ENCODE measurements at places on chromosomes 7 and 10.

DNA sequence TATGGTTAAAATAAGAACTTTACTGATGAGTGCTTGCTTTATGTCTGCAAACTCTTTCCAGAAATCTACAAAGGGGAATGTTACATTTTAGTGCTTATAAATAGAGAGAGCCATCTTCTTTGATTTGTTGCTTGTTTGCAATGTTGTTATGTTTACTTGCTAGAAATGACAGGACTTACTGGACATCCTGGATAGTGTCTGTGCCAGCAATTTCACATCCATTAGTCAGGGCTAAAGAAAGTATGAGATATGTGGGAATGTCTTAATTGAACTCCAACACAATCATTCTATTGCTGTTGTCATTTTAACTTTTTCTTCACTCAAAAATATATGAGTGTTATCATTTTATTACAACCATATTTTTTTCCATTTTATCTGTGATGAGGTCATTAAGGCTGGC lies 453.2 kb downstream of the TNS3 start:
- DNase-seq = no peak

DNA sequence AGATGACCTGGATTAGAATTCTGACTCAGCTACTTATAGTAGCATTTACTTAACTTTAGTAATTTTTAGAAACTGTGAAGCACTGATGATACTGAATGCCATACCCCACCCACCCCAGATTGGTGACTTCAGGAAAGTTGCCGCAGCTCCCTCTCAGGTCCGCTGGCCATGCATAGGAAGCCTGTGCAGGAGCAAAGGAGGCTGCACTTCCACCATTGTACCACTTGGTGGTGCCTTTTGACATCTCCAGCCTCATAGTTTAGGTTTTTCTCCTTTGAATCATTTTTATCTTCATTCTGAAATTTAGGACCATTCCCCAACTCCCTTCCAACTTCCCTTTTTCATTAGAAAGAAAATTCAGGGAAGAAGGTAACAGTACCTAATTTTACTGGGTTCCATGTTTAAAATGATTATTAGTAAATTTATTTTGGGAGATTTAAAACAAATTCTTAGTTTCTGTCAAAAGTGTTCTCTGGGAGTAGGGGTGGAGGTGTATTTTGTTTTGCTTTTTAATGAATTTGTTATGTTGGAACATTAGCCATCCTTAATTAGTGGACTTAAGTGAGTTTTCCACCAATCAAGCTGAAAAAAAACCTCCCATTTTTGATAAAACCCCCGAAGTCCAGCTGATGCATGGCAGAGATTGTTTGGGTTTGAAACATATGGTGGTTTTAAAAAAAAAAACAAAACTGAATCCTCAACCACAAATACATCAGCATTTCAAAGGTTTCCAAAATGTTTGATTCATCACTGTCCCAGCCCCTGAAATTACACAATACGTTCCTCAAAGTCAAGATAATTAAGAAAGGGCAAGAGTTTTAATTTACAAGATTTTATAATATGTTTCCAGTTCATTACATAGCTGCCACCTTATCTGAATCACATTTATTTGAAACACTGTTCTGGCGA lies 109.6 kb downstream of the WNT2 start:
- peak; percentile 59 for DNase-seq

DNA sequence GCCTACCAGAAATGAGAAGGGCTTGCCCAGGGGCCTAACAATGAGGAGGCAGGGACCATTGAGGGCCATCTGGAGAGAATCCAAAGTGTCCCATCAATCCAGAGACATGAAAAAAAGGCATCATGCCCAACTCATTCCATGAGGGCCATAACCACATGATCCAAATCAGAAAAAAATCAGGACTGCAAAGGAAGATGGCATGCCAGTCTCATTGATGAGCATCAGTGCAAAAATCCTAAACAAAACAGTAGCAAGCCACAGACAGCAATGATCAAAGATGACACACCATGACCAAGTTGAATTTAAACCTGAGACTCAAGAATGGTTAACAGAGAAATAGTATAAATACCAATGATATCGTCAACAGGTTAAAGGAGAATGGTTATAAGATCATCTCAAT lies 7.0 kb upstream of the CYP3A4 start:
- no peak for DNase-seq

GRCh38 chr7:55513868-55514267 lies 58.4 kb downstream of the VOPP1 start:
- no peak for DNase-seq

GRCh38 chr10:22761569-22762220 lies 47.3 kb upstream of the PIP4K2A start:
- DNase-seq = no peak

DNA sequence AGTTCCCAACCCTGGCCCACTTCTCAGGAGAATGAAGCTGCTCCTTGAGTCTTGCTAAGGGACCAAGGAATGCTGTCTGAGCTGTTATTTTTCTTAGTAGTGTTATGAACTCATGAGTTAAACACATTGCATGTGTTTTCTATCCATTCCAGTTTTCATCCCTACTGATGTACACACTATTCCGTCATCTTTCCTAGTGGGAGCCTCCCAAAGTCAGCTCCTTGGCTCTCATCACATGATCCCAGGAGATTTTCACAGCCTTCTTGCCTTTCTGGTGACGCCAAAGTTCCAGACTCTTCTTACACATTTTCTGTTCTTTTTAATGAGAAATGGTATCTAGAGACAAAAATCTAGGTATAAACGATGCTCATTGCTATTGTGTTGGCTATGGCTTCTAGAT lies 8.4 kb upstream of the C10orf71 start:
- no peak for DNase-seq

DNA sequence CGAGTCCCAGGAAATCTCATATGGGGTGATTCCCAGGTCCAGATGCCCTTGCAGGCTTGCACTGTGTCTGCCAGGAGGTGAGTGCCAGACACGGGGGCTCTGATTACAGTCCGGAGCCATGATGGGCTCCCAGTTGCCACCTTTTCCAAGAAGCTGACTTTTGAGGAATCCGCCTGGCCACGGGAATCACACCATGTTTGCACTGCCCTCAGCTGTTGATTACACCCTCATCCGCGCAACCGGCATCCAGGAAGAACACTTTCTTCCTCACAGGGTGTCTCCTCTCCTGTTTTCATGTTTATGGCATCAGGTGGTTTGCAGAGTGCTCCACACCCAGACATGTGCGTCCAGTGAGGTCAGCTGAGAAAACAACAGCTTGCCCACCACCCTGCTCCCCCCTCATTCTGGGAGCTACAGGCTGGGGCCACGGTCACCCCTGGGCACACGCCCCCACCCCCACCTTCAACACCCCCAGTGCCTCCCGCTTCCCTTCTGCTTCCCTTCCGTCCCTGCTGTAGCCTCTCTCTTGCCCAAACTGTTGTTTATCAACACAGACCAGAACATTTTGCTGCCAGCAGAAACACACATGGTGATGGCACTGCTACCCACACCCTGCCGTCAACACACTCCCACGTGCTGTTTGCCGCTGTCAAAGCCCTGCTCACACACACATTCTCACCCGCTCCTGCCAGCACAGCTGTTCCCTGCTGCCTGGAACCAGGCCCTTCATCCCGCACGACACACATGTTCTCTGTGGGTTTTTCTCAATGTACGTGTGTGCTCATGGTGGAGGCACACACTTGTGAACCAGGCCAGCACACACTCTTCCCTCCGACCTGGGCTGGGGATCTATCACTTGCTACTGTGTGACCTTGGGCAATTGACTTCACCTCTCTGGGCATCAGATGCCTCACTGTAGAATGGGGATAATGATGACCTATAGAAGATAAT lies 35.8 kb downstream of the DDIT4 start:
- no peak for DNase-seq

DNA sequence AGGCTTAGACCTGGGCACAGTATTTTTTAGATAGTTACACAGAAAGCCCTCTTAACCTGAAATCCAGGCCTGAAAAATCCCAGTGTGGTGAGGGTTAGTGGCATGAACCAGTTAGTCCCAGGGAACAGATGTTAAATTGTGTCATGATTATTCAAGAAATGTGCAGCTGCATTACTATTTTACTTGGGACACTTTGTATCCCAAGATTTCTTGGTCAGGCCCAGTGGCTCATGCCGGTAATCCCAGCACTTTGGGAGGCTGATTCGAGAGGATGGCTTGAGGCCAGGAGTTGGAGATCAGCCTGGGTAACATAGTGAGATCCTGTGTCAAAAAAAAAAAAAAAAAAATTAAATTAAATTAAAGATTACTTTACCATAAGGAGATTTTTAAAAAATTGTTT lies 36.0 kb upstream of the OTUD1 start:
- DNase-seq = no peak

DNA sequence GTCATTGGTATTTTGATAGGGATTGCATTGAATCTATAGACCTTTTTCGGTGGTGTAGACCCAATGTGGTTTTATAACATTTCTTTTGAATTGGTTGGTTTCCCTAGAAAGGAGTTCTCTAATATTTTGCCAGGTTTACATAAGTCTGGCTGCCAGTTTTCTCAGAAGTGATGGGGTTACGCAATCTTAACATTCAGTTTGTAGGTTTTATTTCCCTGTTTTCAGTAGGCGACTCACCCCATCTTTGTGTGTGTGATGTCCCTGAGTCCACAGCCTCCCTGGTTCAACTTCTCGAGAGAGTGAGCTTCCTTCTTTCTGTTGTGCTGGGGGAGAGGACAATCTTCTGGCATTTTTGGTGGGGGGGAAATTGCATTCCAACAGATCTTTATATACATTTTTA lies 9.6 kb upstream of the KIF5B start:
- DNase-seq = no peak

GRCh38 chr7:40138973-40139372 lies 4.2 kb downstream of the SUGCT start:
- no peak for DNase-seq

DNA sequence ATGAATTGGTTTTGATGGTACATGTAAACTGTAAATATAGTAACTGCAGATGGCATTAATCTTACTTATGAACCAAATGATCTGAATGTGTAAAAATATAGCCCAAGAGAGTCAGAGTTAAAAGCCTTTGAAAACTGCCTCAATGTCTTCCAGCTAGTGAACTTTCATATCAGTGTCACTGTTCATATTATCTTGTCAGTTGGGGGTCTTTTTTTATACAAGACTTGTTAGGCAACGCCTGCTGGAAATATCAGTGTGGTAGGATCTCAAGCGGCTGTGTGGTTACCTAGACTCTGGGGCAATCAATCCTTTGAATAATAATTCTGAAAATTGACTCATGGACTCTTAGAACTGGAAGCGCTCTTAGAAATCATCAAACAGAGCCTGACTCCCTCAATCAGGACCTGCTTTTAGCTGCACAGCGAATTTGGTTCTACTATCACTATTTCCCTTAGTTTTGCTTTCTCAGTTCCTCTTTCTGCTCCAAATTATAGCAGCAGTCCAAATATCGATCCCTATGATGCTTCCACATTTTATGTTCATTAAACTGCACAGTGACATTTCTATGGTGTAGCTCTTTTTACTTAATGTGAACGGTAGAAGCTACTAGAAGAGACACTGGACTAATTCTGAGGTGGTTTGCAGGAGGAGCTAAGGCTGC lies 100.1 kb upstream of the COL1A2 start:
- no peak for DNase-seq

DNA sequence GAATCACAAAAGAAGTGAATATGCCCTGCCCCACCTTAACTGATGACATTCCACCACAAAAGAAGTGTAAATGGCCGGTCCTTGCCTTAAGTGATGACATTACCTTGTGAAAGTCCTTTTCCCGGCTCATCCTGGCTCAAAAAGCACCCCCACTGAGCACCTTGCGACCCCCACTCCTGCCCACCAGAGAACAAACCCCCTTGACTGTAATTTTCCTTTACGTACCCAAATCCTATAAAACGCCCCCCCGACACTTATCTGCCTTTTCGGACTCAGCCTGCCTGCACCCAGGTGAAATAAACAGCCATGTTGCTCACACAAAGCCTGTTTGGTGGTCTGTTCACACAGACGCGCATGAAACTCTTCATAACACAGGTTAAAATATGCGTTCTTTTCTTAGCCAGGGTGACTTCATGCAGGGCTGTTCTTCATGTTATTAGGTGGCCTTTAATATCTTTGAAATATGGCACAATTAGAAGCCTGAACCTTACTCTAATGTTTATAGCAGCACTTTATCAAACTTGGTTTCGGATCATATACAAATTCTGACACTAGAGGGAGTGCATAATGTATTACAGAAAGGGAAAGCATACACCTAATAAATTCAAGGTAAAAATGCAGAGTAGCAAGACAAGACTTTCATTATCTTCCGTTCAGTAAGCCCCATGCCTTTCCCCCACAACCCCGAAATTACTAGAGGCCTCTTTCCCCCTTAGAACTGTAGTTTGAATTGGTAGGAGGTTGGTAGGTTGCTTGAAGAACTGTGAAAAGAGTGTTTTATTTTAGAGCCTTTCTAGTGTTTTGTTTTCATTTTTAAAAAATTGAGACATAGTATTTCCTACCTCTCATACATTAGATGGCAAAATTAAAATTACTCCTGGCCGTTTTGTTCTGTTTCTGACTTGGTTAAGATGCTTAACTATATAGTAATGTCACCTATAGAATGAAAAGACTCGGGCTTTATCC lies 117.9 kb downstream of the NPY start:
- DNase-seq = no peak

- no peak for DNase-seq
Measured at GRCh38 chr7:6385909-6386560, 61.7 kb downstream of the DAGLB start.

Data from stimulated activated CD4-positive, alpha-beta T cell treated with anti-CD3 and anti-CD28 coated beads, Interleukin-2, amount 100 ng/mL, for 24 hours (primary cell).